NCI-H1092 treated with DMSO at 0.1 percent for 48 hours (cell line): ENCODE measurements at places on chromosomes 16 and 17.
A peak's percentile ranks its signal among the peaks of the same experiment; 100 is the strongest.

- no peak for DNase-seq
Measured at GRCh38 chr16:16019488-16019887, 70.1 kb downstream of the ABCC1 start.

- DNase-seq, result no peak
Measured at GRCh38 chr17:58282442-58282841, 1.7 kb upstream of the MPO start.

GRCh38 chr17:40442392-40443195 is 656 bp upstream of the IGFBP4 start:
- no peak for DNase-seq

GRCh38 chr17:7026471-7027115 is 3.7 kb downstream of the BCL6B start:
- no peak for DNase-seq

DNA sequence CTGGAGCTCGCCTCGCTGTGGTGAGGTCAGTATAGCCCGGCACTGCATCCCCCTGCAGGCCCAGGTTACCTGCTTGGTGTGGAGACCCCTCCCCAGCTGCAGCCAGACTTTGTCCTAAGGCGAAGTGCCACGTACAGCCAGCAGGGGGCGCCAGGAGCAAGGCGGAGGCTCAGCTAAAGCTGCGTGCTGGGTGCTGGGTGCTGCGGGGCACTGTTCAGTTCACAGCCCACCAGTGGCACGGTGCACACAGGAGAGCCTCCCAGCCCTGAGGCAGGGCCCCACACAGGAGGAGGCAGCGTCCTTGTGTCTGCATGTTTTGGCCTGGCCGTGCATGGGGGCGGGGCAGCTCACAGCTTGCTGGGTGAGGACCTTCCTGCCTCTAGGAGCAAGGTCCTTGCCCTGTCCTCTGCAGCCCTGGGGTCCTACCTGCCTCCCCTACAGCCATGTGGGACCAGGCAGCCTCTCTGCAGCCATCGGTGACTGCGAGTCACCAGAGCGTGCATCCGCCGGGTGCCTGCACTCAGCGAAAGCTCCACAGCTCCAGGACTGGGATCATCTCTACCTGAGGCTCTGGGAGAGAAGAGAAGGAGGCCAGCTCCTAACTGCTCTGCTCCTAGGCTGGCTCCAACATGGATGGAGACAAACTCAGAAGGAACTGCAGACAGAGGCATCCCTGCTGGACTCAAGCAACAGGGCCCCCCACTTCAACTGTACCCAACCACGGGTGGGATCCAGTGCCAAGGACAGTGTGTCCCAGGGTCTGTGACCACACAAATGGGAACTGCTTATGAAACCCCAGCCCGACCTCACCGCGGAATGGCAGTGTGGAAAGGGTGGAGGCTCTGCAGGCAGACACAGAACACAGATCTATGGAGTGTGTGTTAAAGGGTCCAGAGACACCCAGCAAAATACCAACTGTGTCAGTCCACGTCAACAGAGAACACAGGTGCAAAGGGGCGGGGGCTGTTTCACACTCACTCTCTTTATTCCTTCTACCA is 19.0 kb downstream of the SLC7A5 start:
- peak; percentile 54 for DNase-seq

DNA sequence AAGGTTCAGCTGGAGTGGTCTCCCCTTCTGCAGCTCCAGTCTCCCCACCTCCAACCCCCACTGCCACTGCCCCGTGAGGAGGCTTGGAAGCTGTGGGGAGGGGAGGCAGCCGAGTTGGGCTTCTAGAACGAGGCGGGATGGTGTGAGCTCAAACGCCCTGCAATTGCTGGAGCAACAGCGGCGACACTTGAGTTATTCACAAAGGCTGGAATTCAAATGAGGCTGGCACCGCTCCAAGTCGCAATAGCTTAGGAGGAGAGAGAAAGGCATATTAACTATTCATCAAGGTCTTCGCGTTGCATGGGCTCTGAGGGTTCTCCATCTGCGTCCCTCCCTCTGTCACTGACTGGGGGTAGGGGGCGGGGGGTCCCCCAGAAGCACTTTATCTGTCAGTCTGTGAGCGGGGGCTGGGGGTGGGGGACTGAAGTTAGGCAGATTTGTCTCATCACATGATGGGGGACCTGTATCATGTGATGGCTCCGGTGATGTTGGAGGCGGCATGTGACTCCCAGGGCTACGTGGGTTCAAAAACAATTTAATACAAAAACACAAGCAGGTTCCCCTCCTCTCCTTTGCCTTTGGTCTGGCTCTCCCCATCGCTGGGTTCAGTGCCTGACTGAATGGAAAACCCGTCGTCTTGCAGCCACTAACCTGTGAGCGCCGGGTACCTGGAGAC is 70.5 kb downstream of the RBBP6 start:
- peak; percentile 43 for DNase-seq

GRCh38 chr16:85539629-85540291 is 73.4 kb upstream of the GSE1 start:
- no peak for DNase-seq

DNA sequence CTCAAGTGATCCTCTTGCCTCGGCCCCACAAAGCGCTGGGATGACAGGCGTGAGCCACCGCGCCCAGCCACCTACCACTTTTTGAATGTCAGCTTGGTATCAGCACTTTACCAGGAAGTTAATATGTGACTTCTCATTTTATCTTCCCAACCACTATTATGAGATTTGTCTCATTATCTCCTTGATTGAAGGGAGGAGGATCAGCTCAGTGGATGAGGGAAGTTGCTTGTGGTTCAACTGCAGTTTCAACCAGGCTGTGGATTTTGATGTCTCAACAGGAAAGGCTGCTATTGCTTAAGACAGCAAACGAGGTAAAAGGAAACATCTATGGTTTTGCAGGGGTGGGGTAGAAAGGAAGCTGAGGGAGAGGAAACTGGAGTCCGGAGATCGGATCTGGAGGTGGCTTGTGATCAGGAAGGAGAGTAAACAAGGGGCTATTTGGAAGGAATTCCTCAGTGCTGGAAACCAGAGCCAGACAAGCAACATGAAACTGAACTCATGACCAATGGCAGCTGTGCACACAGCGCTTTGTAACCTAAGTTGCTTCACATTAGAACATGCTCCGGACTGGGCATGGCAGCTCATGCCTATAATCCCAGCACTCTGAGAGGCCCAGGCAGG is 180.5 kb downstream of the VPS53 start:
- DNase-seq, result no peak
